ENCODE measurements at places on chromosomes 5 and 9.

GRCh38 chr9:124016175-124017050, 4.8 kb downstream of the LHX2 start:
- no peak for DNase-seq

DNA sequence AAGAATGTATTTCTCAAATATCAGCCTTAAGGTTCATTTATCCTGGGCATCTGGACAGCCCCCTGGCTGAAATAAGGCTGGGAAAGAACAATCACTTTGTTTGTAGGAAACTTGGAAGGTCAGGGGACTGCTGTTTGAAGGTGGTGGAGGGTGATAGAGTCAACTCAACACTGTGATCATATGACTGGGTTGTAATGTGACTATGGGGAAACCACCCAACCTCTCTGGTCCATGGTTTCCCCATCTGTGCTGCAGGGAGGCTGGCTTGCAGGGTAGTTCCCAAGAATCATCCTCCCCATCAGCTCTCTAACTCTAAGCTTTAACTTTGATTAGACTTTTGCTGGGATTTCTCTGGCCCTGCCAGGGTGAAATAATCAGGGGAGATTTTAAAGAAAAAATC, 10.0 kb downstream of the INSYN2B start:
- no peak for DNase-seq

DNA sequence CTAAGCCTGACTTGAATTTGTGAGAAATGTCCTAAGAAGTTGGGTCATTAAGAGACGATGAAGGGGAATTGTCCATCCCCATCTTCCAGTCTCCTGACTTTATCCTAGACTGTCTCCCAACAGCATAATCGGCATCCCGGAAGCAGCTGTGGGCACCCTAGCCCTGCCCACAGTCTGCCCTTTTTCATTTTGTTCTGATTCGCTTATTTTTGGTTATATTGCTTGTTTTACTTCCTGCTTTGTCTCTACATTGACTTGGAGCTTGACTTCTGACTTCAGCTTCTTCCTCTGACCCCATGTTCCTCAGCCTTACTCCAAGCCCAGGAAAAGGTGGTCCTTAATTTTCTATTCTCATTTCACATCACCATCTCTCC, 41.8 kb downstream of the UGCG start:
- DNase-seq: no peak

- no peak for DNase-seq
Measured at GRCh38 chr5:38478878-38479277, 77.6 kb downstream of the LIFR start.

DNA sequence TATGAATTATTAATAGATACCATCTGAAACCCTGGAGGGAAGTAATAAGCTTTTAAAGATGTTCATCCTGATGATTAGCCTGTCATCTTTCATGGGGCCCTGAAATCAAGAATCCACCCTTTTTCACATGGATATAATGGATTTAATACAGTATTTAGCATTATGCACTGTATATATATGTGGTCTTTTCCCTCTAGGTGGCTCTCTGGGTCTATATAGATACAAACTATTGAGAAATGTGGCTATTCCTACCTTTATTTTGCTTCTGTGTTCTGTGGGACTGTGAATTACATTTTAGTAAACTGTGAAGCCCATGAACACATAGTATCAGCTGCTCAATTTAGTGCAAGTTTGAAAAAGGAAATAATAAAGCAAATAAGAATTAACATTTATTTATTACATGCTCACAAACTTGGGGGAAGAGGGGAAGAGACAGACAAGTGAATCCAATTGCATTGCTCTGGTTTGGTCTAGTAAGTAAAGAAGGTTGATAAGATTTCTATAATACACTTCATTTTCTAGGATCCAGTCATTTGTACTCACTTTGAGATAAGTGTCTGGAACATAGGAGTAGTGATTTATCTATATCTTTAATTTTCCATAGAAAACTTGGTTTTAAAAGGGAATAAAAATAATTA, 112.2 kb downstream of the SCAMP1 start:
- DNase-seq: no peak

DNA sequence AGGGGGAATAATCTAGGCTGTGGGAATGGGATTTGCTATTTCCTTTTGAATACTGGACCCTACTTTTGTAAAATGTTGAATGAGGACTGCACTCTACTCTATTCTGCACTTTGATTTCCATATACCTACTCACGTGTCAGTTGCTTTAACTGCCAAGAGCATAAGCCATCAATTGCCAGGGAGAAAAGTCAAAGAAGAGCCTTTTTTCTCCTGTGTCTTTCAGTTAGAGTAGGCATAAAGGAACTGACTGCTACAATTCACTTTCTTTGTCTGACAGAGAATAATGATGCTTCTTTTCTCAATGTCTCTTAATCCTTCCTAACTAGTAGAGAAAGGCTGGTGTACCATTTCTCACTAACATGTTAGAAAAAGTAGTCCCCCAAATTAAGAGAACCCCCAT, 231.6 kb downstream of the ELAVL2 start:
- DNase-seq: no peak

GRCh38 chr5:88690409-88691229, 192.4 kb downstream of the MEF2C start:
- DNase-seq: no peak

- DNase-seq: no peak
Measured at GRCh38 chr9:129070696-129071525, 10.0 kb upstream of the DOLPP1 start.

- DNase-seq: no peak
Measured at GRCh38 chr5:110038297-110038997, 348.7 kb downstream of the MAN2A1 start.

DNA sequence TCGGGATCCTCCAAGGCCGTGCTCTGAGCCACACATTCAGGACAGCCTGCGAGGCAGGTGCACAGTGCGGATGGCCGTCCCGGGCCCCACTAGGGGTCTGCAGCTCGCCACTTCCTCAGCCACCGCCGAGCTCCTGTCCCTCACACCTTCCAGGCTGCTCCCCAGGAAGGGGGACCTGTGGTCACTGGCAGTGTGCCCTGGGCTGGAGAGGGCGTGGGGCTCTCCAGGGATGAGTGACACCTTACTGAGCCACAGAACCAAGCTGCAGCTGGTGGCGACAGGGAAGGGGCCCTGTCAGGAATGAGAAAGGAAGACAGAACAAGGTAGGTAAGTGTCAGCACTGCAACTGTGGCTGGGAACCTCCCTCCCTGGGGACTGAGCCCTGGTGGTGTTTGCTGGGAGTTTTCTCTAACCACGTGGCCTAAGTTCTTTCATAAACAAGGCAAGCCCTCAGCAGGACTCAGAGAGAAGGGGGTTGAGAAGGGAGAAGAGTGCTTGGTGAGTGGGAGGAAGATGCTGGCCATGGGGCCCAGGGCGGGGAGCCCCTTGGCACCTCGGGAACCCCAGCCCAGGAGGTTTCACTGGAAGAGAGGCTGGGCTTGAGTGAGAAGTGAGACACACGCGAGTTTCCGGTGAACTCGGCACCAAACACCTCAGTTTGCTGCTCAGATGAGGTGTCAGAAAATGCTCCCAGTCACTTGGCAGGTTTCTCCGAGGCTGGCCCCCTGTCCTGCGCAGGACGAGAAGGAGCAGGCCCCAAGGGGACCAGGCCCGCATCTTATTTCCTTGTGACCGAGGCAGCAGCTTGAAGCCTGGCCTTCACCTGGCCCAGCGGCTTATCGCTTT, 5.2 kb downstream of the IL13 start:
- no peak for DNase-seq

- no peak for DNase-seq
Measured at GRCh38 chr5:66877843-66878242, 281.6 kb downstream of the MAST4 start.

DNA sequence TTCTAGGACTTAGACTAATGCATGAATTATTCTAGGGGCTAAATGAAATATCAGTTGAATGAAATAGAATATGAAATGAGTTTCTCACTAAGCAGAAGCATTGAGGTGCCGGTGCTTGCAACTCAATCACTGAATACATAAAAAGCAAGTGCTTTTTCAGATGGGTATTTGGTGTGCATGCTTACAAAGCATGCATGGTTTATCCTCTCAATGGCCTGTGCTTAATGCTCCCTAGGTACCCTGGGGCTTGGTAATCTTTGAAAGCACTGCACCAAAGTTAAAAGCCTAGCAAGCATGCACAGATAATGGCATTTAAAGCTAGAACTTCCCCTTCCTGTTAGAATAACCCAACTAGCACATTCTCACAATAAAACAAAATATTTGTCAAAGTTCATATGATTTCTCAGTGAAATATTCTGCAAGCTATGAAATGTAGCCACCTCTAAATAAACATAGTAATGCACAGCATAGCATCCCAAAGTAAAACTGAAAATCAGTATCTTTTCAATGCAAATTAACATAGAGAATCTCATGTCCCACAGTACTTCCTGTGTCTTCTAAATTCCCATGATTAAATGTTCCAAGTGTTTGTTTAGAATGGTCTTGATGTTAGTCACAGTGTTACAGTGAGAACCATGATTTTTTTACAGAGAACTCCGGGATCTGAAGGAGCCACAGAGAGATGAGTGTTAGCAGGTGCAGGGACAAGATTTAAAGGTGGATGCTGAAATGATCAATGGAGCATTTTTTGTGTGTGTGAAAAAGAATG, 143.4 kb upstream of the CDH6 start:
- DNase-seq: no peak

DNA sequence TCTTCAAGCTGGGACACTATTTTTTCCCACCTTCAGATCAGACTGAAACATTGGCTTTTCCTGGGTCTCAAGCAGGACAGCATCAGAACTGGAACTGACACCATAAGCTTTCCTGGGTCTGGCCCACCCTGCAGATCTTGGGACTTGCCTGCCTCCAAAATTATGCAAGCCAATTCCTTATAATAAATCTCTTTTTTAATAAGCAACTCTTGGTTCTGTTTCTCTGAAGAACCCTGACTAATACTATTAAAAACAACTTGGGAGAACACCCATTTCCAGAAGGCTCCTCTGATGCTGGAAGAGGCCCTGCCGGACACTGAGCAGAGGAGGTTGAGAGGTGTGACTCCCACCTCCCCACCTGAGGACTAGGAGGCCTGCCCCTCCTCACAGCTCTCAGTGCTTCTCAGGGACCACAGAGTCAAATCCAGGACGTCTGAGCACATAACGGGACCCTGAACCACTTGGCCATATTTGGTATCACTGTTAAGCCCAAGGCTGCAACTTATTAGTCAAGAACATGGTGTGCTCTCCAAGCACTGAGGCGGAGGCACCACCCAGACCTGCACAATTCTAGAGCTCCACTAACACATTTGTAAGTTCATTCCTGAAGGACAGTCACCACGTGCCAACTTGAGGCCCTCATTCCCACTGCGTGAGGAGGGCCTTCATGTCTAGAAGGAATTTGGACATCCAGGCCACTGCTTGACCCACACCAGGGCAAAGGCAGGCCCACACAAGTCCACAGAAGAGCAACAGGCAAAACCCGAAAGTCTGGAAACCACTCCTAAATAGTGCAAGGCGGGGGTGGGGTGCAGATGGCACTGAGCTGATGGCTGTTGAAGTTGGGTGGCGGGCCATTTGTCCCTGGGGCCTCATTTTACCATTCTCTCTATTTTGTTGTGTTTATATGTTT, 9.5 kb downstream of the SHC3 start:
- no peak for DNase-seq

GRCh38 chr9:135502873-135503321, 2.4 kb downstream of the MRPS2 start:
- DNase-seq: no peak

GRCh38 chr5:35626108-35626507, 8.4 kb downstream of the SPEF2 start:
- no peak for DNase-seq

DNA sequence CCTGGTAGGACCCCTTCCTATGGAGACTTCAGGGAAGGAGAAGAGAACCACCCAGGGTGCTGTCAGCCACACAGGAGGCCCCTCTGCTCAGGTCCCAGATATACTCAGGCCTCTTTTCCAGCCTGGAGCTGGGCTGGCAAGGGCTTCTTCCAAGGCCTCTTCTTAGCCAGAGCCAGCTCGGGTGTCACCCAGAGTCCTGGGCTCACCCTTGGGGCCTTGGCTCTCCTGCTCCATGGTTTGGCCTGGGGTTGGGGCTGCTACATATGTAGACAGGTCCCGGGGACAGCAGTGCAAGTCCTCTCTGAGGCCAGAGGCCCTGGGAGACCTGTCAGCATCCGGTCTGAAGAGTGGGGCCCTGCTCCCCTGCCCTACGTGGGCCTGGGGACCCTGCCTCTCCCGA, 22.8 kb downstream of the PAEP start:
- no peak for DNase-seq

DNA sequence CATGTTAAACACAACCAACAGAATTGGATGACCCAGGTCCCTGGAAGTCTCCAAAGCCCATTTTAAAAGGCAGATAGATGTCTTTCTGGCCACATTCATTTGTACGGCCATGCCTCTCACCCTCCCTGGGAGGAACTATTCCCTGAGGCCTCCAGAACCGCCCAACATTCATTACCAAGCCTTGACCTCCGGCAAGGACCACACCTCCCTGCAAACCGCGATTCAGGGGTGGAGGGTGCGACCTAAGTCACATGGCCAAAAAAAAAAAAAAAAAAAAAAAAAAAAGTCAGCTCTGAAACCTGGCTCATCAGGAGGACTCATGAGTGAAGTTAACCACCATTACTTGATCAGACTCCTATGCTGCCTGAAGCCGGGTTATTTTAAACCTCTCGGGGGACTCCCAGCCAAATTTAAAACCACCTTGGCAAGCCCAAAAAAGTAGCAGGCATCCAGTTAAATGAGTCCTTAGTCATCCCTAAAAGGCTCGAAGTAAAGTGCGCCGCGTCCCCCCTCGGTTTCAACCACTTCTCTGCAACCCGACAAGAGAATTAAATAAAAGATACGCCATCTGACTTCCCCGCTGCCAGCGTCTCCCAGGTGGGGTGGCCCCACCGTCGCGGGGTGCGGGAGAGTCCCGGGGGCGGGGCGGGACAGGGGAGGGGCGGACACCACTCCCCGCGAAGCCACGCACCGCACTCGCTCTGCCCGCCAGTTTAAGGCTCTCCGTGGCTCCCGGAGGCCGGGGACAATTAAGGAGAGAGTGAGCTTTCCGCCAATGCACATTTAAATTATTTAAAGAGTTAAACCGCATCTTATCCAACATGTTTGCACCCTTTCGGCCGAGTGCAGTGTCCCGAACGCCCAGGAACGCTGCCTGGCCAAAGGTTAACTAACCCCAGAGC, 2.3 kb downstream of the KLF9 start:
- no peak for DNase-seq

DNA sequence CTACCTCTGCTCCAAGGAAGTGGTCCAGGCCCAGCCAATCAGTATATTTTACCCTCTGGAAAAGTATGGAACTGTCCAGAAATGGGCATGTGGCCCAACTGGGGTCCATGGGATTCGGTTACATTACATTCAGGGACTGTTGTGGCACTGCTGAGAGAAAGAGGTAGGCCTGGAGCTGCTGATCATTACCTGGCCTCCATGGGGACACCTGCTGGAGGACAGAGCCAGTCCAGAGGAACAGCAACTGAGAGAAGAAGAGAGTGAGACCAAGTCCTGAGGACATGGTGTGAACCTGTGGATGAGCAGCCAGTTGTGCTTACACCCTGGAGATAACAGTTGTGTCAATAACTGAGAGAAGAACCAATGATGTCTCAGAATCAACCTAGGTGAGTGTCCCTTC, 48.2 kb downstream of the HMHB1 start:
- DNase-seq: no peak

- DNase-seq: peak; percentile 76
Measured at GRCh38 chr5:180809403-180810209, 7.0 kb upstream of the MGAT1 start.

Measured in fibroblast of skin of left quadriceps (primary cell).